A549 treated with CpdA at 1 μM for 4 hours (cell line): ENCODE measurements at places on chromosomes 1 and 21. TPM values are rescaled to one million over a fixed set of nuclear protein-coding genes. Genes with fewer than 3 reads are reported as not detected.

DISP3 gene
- 0.24 to 0.55 TPM (median 0.28 TPM) in 5 replicates for total RNA-seq

RBM11 gene
- total RNA-seq: not detected in 5 replicates

LCE1F gene
- not detected in 5 replicates for total RNA-seq

NFASC gene
- 1.6 to 2.3 TPM (median 2.0 TPM) in 5 replicates for total RNA-seq

MX1 gene
- total RNA-seq: 1.3 to 2.5 TPM (median 2.1 TPM) in 5 replicates

PER3 gene
- 0.77 to 1.3 TPM (median 1.0 TPM) in 5 replicates for total RNA-seq

VWA5B1 gene
- not detected in 5 replicates for total RNA-seq

ALX3 gene
- not detected in 5 replicates for total RNA-seq

NCAM2 gene
- total RNA-seq: not detected in 5 replicates

ZNF496 gene
- 15.1 to 18.4 TPM (median 16.2 TPM) in 5 replicates for total RNA-seq
